ENCODE measurements at places on chromosomes 3 and 15. TPM values are rescaled to one million over a fixed set of nuclear protein-coding genes. Genes with fewer than 3 reads are reported as not detected.

DNA sequence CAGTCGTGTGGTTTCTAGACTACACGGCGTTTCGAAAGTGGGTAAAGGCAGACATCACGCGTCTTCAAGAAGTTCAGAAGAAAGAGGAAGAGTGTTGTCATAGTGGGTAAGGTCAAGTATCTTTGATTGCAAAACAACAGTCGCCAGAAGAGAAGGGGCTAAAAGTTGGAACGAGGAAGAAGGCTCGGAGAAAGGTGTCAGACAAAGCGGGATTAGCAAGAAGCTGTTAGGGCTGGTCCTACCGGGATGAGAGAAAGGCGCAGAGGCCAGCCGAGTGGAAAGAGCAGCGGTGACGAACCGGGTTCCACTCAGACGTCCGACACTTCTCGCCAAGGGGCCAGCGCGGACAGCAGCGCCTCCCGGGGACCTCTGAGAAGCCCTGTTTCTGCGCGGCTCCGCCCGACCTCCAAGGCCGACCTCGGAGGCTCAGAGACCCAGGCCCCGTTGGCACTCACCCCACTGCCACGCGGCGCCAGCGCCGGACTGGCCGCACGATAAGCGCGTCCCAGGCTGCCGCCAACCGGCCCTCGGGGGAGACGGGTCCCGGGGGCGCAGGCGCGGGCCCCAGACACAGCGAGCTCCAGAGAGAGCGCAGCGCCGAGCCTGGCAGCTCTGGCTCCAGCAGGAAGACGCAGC is 436 bp downstream of the ADPGK start:
- H3K4me1 ChIP-seq: peaks cover 65% of the 10 kb centered on the region
- peaks cover 37% of the 10 kb centered on the region for H3K36me3 ChIP-seq
- peak overlapping the region; percentile 99 for H3K27ac ChIP-seq
- peak overlapping the region; percentile 97 for H3K4me3 ChIP-seq

DNA sequence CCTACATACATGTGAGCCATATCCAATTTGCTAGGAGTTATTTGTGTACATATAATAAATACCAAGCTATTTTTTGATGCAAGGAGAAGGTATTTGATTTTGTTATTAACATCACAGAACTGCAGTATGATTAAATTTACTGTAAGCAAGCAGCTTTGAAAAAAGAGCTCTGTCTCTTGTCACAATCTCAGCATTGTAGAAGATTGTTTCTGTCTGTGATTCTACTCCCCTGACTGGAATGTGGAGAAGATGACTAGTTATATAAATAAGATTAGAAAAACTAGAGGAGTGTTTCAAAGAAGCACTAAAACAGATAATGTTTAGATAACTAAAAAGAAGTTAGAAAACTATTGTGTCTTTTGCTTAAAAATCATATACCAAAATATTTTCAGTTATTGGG is 17.1 kb upstream of the DCBLD2 start:
- no peak overlapping the region for H3K4me3 ChIP-seq
- DNase-seq: no peak
- no peak overlapping the region for H3K27ac ChIP-seq
- H3K27me3 ChIP-seq: peaks cover 13% of the 10 kb centered on the region

DNA sequence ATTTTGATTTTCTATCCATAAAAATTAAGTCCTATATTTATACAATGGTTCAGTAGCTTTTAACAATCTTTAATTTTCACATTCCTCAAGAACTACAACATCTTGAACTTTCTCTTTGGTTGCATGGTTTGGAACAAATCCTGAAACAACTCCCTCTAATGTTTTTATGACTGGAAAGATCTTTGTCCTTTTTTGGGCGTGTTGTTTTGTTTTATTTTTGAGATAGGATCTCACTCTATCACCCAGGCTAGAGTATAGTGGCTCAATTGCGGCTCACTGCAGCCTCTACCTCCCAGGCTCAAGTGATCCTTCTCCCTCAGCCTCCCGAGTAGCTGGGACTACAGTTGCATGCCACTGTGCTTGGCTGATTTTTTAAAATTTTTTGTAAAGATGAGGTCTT is 4.0 kb downstream of the STX19 start:
- H3K36me3 ChIP-seq: no peaks in the 10 kb centered on the region
- DNase-seq: no peak
- no peak overlapping the region for H3K4me3 ChIP-seq

GRCh38 chr3:25453619-25454004 is 25.5 kb downstream of the RARB start:
- H3K27ac ChIP-seq: no peak overlapping the region
- peaks cover 1% of the 10 kb centered on the region for H3K27me3 ChIP-seq
- no peak overlapping the region for H3K4me3 ChIP-seq
- no peak for DNase-seq
- no peaks in the 10 kb centered on the region for H3K4me1 ChIP-seq
- H3K36me3 ChIP-seq: no peaks in the 10 kb centered on the region

DNA sequence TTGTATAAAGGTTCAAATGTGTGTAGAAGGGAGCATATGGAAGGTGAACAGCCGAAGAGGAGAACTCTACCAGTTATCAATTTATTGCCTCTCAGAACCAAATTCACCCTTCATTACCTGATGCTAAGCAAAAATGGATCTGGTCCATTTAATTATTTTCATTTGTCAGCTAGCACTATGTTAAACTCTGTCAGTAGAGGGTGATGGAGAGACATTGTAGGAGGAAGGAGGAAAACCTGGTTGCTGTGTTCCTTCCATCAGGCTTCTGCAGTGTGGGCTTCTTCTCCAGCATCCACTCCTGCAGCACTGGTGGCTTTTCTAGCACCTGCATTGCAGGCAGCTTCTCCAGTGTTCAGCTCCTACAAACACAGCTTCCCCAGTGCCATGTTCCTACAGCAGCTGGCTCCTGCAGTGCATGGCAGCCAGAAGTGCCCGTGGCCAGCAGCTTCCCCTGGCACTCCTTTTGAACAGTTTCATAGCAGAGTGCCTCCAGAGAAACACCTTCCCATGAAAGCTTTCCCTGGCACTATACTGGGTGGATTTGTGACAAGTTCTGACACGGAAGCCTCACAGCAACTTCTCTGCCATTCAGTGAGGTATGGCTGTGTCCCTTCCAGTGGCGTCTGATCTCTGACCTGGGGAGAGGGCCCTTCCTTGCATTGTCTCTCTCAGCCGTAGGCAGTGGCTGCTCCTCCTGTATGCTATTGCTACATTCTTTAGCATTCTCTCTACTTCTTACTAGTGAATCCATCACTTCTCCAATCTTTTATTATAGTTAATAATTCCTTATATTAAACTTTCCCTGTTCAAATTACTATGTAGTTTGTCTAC is 14.6 kb upstream of the IL17RD start:
- no peak for DNase-seq
- no peaks in the 10 kb centered on the region for H3K4me1 ChIP-seq
- no peak overlapping the region for H3K4me3 ChIP-seq
- H3K27ac ChIP-seq: no peak overlapping the region

- no peaks in the 10 kb centered on the region for H3K36me3 ChIP-seq
- H3K4me3 ChIP-seq: no peak overlapping the region
- no peak for DNase-seq
- no peaks in the 10 kb centered on the region for H3K27me3 ChIP-seq
Observed at GRCh38 chr3:143503325-143503885, 344.9 kb downstream of the SLC9A9 start.

- no peak overlapping the region for H3K27ac ChIP-seq
- no peak for DNase-seq
- no peak overlapping the region for H3K4me3 ChIP-seq
Observed at GRCh38 chr15:75723171-75723846, 10.7 kb upstream of the CSPG4 start.

DNA sequence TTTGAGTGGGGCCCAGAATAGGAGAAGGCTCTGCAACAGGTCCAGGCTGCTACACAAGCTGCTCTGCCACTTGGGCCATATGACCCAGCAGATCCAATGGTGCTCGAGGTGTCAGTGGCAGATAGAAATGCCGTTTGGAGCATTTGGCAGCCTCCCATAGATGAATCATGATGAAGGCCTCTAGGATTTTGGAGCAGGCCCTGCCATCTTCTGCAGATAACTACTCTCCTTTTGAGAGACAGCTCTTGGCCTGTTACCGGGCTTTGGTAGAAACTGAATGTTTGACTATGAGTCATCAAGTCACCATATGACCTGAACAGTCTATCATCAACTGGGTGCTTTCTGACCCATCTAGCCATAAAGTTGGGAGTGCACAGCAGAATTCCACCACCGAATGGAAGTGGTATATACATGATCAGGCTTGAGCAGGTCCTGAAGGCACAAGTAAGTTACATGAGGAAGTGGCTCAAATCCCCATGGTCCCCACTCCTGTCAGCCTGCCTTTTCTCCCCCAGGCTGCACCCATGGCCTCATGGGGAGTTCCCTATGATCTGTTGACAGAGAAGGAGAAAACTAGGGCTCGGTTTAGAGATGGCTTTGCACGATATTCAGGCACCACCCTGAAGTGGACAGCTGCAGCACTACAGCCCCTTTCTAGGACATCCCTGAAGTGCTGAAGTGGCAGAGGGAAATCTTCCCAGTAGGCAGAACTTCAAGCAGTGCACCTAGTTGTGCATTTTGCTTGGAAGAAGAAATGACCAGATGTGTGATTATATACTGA is 971.4 kb downstream of the MCTP2 start:
- no peak for DNase-seq
- no peak overlapping the region for H3K27ac ChIP-seq
- H3K36me3 ChIP-seq: no peaks in the 10 kb centered on the region
- no peaks in the 10 kb centered on the region for H3K4me1 ChIP-seq
- peaks cover 3% of the 10 kb centered on the region for H3K27me3 ChIP-seq
- no peak overlapping the region for H3K4me3 ChIP-seq

GRCh38 chr3:115698851-115699591 is 75.7 kb downstream of the GAP43 start:
- peak; percentile 10 for DNase-seq
- H3K4me1 ChIP-seq: no peaks in the 10 kb centered on the region
- H3K27ac ChIP-seq: no peak overlapping the region

DNA sequence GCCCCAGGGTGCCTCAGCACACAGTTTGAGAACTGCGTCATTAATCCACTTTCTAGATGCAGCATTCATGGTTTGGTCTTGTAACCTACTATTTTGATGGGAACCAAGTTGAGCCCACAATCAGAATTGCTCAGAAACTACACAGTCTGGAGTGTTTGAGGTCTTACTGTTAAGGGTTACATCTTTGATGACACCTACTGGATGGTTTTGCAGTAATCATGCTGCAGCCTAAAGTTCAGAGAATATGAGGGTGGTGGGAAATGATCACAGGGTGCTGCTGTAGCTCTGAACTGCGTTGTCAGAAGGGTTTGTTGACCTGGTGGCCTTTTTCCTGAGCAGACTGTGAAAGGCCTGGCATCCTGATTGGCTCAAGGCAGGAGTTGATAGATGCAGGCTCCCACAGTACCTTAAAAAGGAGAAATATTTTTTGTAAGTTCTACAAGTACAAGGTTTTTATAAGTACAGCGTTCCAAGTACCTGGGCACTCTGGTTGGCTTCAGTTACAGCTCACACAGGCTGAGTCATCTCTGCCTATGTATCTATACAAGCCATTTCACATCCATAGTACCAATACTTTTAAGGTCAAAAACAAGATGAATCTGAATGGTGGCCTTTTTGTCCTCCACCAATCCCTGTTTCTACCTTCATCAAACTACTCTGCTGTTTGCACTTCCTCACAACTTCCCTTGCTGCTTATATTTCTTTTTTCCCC is 60.5 kb upstream of the ACKR4 start:
- H3K27me3 ChIP-seq: no peaks in the 10 kb centered on the region
- peaks cover 9% of the 10 kb centered on the region for H3K4me1 ChIP-seq
- DNase-seq: no peak
- H3K4me3 ChIP-seq: no peak overlapping the region
- H3K36me3 ChIP-seq: peaks cover 24% of the 10 kb centered on the region
- H3K27ac ChIP-seq: peak overlapping the region; percentile 51

DNA sequence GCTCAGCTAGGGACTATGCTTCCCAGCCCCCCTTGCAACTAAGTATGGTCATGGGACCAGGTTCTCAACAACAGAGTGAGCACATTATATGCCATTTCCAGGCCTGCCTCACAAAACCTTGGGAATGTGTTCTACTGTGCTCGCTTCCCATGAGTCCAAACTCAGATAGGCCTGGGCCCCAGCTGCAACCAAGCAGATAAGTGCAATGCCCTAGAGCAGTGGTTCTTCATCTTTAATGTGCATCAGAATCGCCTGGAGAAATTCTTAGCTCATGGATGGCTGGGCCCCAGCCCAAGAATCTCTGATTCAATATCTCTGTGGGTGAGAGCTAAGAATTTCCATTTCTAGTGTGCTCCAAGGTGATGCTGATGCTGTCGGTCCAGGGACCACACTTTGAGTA is 27.5 kb upstream of the TBC1D21 start:
- H3K36me3 ChIP-seq: no peaks in the 10 kb centered on the region
- H3K27ac ChIP-seq: no peak overlapping the region
- DNase-seq: no peak
- H3K4me1 ChIP-seq: no peaks in the 10 kb centered on the region
- H3K4me3 ChIP-seq: no peak overlapping the region
- H3K27me3 ChIP-seq: peaks cover 8% of the 10 kb centered on the region

DNA sequence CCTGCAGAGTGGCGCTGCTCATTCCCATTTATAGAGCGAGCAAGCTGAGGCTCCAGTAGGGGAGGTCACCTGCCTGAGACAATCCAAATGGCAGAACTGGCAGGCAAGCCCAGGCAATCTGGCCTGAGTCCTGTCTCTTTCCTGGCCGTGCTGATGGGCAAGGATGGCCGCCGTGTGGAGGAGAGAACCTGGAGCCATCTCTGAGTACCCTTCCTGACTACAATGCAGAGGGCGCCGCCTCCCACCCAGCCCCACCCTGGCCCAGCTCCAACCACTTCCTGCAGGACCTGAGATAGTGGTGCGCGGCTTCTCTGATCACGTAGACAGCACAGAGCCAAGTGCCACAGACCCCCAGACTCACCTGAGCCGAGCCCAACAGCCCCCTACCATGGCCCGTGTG is 7.0 kb downstream of the TLR9 start:
- H3K27ac ChIP-seq: peak overlapping the region; percentile 85
- H3K4me3 ChIP-seq: no peak overlapping the region
- DNase-seq: peak; percentile 65

MKRN3 gene
- total RNA-seq: 2.2 TPM

GPR62 gene
- not detected for total RNA-seq

ARHGEF26 gene
- total RNA-seq: 0.16 TPM

CISH gene
- 265 TPM for total RNA-seq

SAXO2 gene
- 6.9 TPM for total RNA-seq

SLC6A20 gene
- not detected for total RNA-seq
